H9 (cell line): ENCODE measurements at places on chromosomes 7 and 10. TPM values are rescaled to one million over a fixed set of nuclear protein-coding genes. Genes with fewer than 3 reads are reported as not detected.

SFRP5 gene
- 1.7 and 1.8 TPM in 2 replicates for total RNA-seq

SPDYE8 gene
- total RNA-seq, result not detected in 2 replicates

SPDYE9 gene
- not detected in 2 replicates for total RNA-seq

FIS1 gene
- total RNA-seq, result 121 and 124 TPM in 2 replicates

GRCh38 chr7:25611196-25611595, 382.9 kb upstream of the NPVF start:
- H3K27ac ChIP-seq, result no peak overlapping the region
- no peak overlapping the region for H3K4me3 ChIP-seq
- no peaks in the 10 kb centered on the region for H3K4me1 ChIP-seq
- no peaks in the 10 kb centered on the region for H3K27me3 ChIP-seq
- no peaks in the 10 kb centered on the region; the same call in 1 of the 3 replicates for H3K36me3 ChIP-seq

DNA sequence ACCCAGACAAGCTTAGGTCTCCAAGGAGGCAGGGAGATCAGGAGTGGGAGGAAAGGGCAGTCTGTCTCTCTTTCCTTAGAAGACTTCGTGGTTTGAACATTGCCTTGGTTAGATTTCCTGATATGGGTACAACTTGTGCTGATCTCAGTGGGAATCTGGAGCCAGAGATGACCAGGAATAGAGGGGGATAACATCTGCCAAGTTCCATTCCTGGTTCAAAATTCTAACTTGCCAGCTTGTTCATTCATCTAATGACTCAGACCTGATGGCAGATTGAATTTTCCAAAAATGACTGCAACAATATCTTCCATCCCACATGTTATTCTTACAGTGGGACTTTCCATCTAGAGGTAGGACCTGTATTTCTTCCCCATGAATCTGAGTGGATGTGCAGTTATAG, 394.3 kb upstream of the PODXL start:
- peaks cover 5% of the 10 kb centered on the region; the same call in 1 of the 2 replicates for H3K4me1 ChIP-seq
- no peak overlapping the region for H3K4me3 ChIP-seq
- peaks cover 1% of the 10 kb centered on the region; the same call in 2 of the 3 replicates for H3K36me3 ChIP-seq
- DNase-seq, result no peak
- H3K27ac ChIP-seq, result no peak overlapping the region
- no peaks in the 10 kb centered on the region for H3K27me3 ChIP-seq
